ENCODE measurements at places on chromosomes 12 and 14. TPM values are rescaled to one million over a fixed set of nuclear protein-coding genes. Genes with fewer than 3 reads are reported as not detected.

DNA sequence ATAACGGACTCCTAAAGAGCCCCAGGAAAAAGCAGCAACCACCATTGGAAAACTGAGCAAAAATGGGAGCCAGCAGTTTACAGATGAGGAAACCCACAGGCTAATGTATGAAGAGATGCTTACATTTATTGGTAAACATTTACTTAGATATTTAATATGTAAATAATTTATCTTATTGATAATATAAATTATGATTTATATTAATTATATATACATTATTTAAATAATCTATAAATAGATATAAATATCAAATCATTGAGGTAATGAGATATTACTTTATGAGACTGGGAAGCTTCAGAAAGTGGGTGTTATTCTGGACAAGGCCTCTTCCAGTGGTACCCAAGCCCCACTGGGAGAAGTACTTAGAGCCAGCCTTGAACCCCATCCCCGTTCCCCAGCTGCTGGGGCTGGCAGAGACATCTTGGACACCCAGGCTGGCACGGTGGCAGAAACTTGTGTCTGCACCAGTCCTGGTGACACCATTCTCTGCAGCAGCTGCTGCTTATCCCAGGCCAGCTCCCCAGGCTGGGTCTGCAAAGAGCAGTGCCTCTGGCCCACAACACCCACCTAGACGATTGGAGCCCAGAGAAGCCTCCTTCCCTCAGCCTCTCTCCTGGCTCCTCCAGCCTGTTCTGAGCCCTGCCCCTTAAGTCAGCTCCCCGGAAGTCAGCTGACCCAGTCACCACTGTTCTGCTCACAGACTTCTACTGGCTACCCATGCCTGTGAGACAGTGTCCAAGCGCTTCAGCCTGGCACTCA lies 25.9 kb downstream of the ISCA2 start:
- no peak for ATAC-seq

DNA sequence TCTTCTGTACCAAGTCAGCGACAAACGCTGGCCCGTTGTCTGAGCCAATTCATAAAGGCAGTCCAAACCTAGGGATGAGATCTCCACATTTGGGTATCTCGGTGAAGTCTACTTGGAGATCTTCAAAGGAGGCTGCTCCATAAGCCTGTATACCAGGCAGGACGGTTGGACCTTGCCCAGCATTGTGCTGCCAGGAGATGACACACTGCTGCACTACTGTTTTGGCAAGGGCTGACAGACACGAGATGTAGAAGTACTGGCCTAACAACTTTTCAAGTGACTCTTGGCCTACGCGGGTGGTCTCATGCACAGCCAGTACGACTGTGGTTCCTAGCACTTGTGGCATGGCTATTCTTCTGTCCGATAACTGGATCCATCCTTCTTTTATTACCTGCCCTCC lies 135.3 kb downstream of the SLC38A6 start:
- ATAC-seq: no peak

- no peak for ATAC-seq
Observed at GRCh38 chr12:94336211-94336925, 123.3 kb downstream of the CEP83 start.

- ATAC-seq: peak; percentile 33
Observed at GRCh38 chr14:50055461-50056228, 60.7 kb downstream of the VCPKMT start.

The TAS2R9 gene
- 1.3 TPM for total RNA-seq

GRCh38 chr12:68479261-68479895 lies 131.3 kb upstream of the RAP1B start:
- ATAC-seq: no peak

- ATAC-seq: peak; percentile 14
Observed at GRCh38 chr14:101604935-101605780, 43.9 kb downstream of the DIO3 start.
